ENCODE measurements at places on chromosomes 7 and 10. TPM values are rescaled to one million over a fixed set of nuclear protein-coding genes. Genes with fewer than 3 reads are reported as not detected.

ARPC1B gene
- total RNA-seq = 812 TPM

LRRN3 gene
- total RNA-seq = 7.4 TPM

FBXL13 gene
- 2.0 TPM for total RNA-seq

DPYSL4 gene
- 52.0 TPM for total RNA-seq

PAX4 gene
- not detected for total RNA-seq

KCND2 gene
- 4.9 TPM for total RNA-seq

GRM3 gene
- total RNA-seq = not detected

CALN1 gene
- not detected for total RNA-seq

CALCR gene
- not detected for total RNA-seq

CRYGN gene
- not detected for total RNA-seq

DGKB gene
- total RNA-seq = 0.13 TPM

CYP2E1 gene
- total RNA-seq = 0.86 TPM

TLX1 gene
- total RNA-seq = not detected

GPR158 gene
- 0.33 TPM for total RNA-seq

FAM24B gene
- total RNA-seq = 2.2 TPM

GIMAP5 gene
- total RNA-seq = not detected

CNTNAP2 gene
- under 0.01 TPM for total RNA-seq

MEIG1 gene
- 0.46 TPM for total RNA-seq

METTL27 gene
- total RNA-seq = 1.9 TPM

GPR85 gene
- total RNA-seq = 1.3 TPM

ASAH2 gene
- total RNA-seq = 3.2 TPM

ECD gene
- total RNA-seq = 21.4 TPM

HOXA5 gene
- 1.2 TPM for total RNA-seq

GTF2I gene
- total RNA-seq = 214 TPM

ANKRD7 gene
- 0.20 TPM for total RNA-seq
